ENCODE measurements at places on chromosomes 1 and 21.

DNA sequence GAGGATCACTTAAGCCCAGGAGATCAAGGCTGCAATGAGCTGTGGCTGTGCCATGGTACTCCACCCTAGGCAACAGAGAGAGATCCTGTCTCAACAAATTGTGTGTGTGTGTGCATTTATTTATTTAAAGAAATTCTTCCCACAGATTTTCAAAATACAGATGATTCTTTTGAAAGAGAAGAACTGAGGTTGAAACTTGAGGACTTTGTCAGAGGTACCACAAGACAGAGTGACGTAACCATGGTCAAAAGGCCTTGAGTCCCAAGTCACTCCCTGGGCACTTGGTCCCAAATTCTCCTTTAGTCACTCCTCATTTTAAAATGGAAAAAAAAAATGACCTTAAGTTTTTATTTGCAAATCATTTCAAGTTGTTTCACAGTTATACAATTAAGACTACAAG, 57.4 kb downstream of the TIAM1 start:
- DNase-seq: no peak

DNA sequence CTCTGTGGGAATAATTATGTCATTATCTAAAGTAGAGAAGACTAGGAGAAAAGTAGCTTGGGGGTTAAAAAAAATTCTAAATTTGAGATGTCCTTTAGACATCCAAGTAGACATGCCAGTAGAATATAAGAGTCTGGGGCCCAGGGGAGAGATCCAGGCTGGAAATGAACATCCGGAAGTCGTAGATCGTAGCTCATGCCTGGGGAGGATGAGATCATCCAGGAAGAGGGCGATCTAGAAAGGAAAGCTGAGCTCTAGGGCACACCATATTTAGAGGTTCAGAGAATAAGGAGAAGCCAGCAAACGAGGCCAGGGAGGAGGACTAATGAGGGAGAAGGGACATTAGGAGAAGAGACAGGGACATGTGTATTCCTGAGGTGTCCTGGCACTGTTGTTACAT, 12.2 kb downstream of the NGF start:
- DNase-seq: no peak

GRCh38 chr1:145886390-145886789, 724 bp upstream of the ANKRD35 start:
- DNase-seq: no peak

DNA sequence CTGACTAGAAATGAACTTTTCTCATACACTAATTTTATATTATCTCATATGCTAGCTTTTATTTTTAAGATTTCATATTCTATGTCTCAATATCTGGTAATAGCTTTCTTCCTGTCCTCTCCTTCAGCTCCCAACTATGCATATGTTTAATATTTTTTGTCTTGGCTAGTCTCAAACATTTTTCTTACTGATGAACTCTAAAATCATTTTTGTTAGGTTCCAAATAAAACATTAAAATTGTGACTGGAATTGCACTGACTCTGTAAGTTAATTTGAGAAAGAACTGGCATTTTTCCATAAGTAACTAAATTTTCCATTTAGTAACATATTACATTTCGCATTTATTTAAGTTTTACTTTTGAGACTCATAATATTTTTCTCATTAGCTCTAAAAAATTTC, 368.5 kb upstream of the DPYD start:
- no peak for DNase-seq

- no peak for DNase-seq
Observed at GRCh38 chr21:41582866-41583265, 74.9 kb upstream of the TMPRSS2 start.

DNA sequence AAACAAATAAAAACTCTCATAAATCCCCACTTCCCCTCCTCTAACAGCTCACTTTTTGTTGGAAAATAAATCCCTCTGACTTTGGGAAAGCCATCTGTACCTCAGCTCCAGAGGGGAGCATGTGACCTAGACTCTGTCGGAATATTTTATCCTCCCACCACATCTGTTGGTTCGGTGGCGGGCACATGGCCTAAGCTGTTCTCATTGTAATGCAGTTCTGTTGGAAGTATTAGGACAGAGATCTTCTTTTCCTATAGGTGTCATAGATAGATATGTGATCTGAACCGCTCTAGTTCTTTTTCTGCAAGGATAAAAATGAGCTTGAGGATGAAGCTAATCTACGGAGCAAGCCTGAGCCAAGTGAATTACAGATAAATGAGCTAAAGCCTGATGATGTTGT, 50.5 kb upstream of the EPS8L3 start:
- DNase-seq: no peak

- no peak for DNase-seq
Observed at GRCh38 chr1:89829186-89829585, 8.4 kb downstream of the LRRC8D start.

- DNase-seq: no peak
Observed at GRCh38 chr1:187682112-187682511, 853.4 kb downstream of the PLA2G4A start.

DNA sequence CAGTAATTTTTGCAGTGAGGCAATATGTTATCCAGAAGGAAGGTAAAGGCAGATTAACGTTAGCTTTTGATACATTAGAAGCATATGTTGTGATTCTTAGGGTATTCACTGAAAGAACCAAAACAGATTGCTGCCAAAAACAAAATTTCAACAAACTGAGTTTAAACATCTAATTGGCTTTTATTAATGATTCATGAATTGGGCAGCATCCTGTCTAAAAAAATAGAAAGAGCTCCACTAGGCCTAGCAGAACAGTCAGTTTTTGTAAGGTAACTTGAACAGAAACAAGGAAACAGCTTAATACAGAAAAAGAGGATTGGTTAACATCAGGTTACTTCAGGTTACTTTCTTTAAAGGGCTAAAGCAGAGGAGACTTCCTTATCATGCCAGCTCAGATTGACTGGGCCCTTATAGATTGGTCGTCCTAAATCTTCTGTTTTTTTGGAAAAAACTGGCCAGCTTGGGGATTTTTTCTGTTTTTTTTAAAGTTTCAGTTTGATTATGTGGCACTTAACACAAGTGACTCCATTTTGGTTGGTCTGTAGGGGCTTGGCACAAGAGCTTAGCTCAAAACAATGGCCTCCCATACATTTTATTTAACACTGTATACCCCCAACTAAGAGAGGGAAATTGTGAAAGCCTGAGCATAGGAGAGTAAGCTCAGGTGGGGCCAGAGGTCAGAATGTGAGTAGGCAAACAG, 36.8 kb upstream of the GALNT2 start:
- no peak for DNase-seq

DNA sequence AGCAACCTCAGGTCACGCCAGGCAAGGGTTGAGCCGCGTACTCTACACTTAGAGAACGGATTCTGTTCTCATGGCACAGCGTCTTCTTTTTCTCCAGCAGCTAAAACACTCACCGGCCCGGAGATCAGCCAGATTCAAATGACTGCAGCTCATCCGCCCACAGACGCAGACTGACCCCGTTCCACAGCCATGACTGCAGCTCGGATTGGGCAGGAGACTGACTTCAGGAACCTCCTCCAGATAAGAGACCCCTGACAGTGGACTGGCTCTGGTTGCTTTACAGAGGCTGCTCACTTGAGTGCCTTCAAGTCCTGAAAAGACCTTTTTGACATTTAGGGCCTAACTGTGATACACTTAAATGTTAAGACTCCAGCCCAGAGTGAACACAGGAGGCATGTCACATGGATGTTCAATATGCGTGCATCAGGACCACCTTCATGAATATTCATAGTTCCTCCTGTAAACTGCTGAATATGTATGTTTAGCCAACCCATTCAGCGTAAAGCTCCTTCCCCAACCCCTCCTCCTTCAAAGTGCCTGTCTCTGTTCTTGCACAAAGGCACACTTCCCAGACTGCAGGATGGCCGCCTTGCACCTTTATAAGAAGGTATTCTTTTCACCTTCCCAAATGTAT, 42.6 kb downstream of the BACE2 start:
- no peak for DNase-seq

DNA sequence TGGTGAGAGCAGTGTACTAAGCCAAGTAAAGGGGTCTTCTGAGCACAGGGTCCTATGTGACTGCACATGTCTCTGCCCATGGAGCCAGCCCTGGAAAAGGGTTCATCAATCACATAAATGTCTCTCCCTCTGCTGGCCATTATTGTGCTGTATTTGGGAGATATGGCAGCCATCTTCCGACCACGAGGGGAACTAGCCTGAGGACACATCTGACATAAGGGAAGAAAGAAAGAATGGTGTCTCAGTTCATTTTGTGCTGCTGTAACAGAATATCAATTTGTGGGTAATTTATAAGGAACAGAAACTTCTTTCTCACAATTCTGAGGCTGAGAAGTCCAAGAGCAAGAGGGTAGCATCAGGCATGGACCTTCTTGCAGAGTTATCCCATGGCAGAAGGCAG, 55.1 kb upstream of the GJA5 start:
- DNase-seq: no peak

DNA sequence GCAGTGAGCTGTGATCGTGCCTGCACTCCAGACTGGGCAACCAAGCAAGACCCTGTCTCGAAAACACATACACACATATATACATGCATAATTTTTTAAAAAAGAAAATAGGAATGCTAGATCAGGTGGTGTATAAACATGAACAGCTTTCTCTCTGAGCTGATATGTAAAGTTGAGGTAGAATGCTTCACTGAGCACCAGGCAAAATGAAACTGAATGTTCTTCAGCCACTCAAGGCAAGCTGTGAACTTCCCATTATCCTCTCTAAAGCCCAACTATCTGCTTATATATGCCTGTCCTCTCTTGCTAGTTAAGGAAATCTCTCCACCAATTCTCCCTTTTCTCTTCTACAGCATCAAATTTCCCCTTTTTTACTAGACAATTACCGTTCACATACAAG, 93.0 kb downstream of the NUF2 start:
- DNase-seq: no peak

Measured in cerebellar nuclear complex (tissue), 1 donor.